ENCODE measurements at places on chromosomes 5 and 9. TPM values are rescaled to one million over a fixed set of nuclear protein-coding genes. Genes with fewer than 3 reads are reported as not detected.

GRCh38 chr5:159990506-159990905 is 18.4 kb upstream of the TTC1 start:
- peaks cover 8% of the 10 kb centered on the region for H3K27me3 ChIP-seq
- no peak overlapping the region for H3K4me3 ChIP-seq
- H3K36me3 ChIP-seq, result no peaks in the 10 kb centered on the region
- H3K27ac ChIP-seq, result no peak overlapping the region

DNA sequence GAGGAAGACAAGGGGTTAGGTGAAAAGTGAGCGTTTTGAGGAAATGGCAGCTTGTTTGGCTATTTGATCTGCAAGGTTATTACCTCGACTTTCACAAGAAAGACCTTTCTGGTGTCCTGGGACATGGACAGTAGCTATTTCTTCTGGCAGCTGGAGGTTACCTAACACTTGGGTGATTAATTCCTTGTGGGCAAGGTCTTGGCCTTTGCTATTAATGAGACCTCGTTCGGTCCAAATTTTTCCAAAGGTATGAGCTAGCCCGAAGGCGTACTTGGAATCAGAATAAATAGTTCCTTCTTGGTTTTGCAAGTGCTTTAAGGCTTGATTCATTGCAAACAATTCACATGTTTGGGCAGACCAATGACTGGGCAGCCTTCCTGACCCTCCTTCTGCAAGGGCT is 4.9 kb downstream of the GTF3C5 start:
- peaks cover 3% of the 10 kb centered on the region for H3K4me1 ChIP-seq
- peaks cover 12% of the 10 kb centered on the region for H3K36me3 ChIP-seq
- H3K27me3 ChIP-seq, result no peaks in the 10 kb centered on the region
- H3K4me3 ChIP-seq, result no peak overlapping the region
- no peak overlapping the region for H3K27ac ChIP-seq
- no peak for DNase-seq

DNA sequence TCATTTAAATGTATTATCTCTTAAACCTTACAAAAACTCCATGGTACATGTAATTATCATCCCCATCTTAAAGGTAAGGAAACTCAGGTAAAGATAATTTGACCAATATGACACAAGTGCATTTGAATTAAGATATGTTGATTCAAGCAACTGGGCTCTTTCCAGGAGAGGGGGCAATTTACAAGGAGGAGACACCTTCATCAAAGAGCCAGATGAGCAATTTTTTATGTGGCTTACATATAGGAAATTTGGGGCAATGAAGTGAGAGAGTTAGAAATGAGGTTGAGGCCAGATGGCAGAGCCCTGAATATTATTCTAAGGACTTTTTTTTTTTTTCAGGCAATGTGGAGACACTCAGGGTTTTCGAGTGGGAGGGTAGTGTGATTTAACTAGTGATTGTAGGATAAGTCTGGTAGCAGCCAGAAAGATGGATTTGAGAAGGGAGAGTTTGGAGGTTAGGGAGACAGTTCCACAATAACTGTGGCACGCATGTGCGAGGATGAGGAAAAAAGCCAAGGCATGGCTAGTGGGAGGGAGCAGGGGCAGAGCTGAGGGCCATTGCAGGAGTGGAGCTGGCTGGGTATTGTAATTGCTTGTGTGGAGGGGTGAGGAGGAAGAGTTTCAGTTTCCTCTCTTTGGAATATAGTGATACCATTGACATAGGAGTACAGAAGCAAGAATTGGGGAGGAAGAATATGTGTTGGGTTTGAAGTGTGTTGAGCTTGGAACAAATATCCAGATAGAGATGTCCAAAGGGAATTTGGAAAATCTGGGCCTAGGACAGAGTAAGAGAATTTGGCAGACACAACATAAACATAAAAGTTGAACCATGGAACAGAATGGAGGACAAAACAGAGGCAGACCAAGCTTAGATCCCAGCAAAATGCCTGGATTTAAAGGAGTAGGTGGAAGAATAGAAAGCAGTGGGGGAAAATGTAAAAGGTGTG is 72.0 kb downstream of the ACTBL2 start:
- no peaks in the 10 kb centered on the region for H3K4me1 ChIP-seq
- DNase-seq, result no peak
- no peak overlapping the region for H3K4me3 ChIP-seq
- H3K36me3 ChIP-seq, result no peaks in the 10 kb centered on the region
- H3K27me3 ChIP-seq, result no peaks in the 10 kb centered on the region

DNA sequence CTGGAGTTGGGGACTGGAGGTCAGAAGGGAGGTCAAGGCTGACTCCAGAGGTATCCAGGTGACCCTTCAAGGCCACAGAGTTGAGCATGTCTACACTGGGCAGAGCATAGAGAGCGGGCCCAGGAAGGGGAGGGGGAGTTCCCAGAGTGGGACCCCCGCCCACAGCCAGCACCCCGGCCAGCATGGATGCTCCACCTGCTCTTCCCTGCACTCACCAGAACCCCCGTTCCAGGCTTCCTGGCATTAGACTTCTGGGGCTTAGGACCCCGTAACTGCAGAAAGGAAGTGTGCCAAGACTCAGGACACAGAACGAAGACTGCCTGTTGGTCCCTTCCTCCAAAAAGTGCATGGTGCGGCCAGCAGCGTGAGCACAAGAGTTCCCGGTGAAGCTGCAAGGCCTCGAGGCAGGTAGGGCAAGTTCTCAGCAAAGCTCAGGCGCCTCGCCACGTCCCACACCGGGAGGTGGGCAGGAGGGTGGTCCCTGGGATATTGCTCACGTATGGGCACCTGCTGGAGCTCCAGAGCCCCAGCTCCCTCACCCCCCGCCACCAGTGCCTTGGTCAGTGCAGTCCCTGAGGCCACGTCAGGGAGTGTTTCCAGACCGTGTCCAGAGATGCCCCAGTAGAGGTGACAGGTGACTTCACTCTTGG is 13.8 kb downstream of the ABO start:
- H3K27ac ChIP-seq, result no peak overlapping the region
- no peak overlapping the region for H3K4me3 ChIP-seq
- no peaks in the 10 kb centered on the region for H3K36me3 ChIP-seq
- H3K4me1 ChIP-seq, result no peaks in the 10 kb centered on the region

The DMRT1 gene
- total RNA-seq, result 0.47 TPM

The CRHBP gene
- not detected for total RNA-seq

GRCh38 chr5:134007581-134008265 is 2.9 kb upstream of the VDAC1 start:
- peaks cover 30% of the 10 kb centered on the region for H3K4me1 ChIP-seq
- H3K27ac ChIP-seq, result no peak overlapping the region
- H3K4me3 ChIP-seq, result no peak overlapping the region
- H3K36me3 ChIP-seq, result peaks cover 5% of the 10 kb centered on the region
- no peak for DNase-seq
- H3K27me3 ChIP-seq, result no peaks in the 10 kb centered on the region

DNA sequence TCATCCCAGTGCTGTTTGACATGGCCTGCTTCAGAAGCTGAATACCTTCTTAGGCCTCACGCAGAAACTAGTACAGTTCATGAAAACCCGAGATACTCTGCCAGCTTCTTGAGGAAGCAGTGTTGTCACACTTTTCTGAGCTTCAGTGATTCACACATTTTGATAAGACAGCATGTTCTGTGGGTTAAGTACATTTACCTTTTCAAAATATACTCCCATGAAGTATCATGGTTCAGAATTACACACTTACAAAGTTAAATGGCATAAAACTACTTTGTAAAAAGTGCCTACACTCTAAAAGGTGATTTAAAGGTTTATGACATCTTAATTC is 56.9 kb downstream of the VCAN start:
- no peak overlapping the region for H3K27ac ChIP-seq
- H3K36me3 ChIP-seq, result no peaks in the 10 kb centered on the region
- no peaks in the 10 kb centered on the region for H3K4me1 ChIP-seq
- no peak overlapping the region for H3K4me3 ChIP-seq
- DNase-seq, result no peak
- H3K27me3 ChIP-seq, result no peaks in the 10 kb centered on the region
